T-helper 17 cell (primary cell): ENCODE measurements at places on chromosomes 5 and 9.

DNA sequence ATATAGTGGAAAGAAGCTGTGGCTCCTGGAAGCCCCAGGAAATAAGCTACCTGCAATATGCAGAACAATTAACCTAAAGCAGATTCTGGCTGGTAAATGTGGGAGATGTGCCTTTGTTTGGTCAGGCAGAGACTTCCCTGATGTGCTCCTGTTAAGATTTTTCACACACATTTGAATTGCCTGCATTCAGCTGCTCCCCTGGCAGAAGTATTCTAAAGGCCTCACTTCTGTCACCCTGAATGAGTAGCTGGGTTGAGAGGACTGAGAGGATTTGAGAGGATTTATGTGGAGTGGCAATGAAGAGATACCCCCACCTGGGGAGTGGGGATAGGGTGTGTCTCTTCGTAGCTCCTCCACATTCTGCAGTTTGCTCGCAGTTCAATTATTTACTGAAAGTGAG, 130.5 kb downstream of the ST8SIA4 start:
- no peak for DNase-seq

DNA sequence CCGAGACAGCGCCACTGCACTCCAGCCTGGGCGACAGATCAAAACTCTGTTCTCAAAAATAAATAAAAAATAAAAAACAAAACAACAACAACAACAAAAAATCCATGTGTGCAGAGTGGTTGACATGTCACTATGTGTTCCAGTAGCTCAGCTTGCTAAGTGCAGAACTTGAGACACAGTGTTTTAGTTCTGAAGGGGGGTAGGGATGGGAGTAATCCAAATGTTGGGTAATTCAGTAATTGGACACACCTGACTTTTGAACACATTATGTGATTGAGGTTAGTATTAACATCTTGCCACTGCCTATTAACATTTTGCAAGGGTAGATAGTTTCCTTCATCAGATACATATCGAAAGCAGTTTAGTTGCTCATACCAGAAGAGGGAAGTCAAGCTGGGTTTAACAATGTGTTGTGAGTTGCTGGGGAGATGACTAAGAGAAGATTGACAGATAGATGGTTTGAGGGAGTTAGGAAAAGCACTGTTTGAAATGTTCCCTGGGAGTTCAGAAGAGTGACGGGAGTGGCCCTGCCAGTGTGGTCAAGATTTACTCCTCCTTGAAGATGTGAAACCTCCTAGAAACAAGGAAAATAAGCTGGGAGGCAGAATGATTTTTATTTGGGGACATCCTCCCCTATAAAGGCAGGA, 928 bp downstream of the HACD4 start:
- DNase-seq, result no peak

DNA sequence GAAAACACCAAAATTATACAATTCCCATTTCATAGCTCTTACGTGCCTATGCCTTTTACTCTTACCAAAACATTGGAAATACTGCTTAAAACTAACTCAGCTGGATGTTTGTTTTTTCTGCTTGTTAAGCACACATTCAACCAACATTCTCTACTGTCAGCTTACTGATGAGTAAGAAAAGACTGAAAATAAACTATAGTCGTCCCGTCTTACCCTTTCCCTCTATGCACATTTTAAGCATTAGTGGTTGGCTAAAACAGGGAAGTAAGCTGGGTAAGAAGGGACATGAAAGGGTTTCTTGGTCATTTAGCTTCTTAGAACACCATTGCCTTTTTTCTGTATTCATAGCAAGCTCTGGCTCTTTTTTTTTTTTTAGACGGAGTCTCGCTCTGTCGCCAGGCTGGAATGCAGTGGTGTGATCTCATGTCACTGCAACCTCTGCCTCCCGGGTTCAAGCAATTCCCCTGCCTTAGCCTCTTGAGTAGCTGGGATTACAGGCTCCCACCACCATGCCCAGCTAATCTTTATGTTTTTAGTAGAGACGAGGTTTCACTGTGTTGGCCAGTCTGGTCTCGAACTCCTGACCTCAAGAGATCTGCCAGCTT, 232.1 kb upstream of the PCSK5 start:
- no peak for DNase-seq

- no peak for DNase-seq
Measured at GRCh38 chr9:8365029-8365428, 565.5 kb upstream of the DMAC1 start.

- no peak for DNase-seq
Measured at GRCh38 chr9:16721972-16722371, 148.5 kb downstream of the BNC2 start.

GRCh38 chr9:76510041-76510440, 51.1 kb downstream of the GCNT1 start:
- DNase-seq, result no peak

DNA sequence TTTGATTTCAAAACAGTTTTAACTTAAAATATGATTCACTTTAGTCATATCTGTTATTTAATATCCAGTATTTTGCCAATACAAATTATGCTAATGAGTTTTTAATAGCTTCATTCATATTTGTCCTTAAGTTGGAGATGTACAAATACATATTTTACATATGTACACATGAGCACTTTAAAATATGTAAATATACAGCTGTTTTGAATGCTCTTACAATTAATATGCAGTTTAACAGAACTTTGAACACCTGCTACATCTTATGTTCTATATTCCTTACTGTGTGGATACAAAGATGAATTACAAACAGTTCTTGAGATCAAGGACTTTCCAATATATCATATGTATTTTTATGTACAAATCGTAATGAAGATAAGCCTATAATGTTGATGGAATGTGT, 74.0 kb downstream of the CHSY3 start:
- no peak for DNase-seq

GRCh38 chr5:141742866-141743851, 61.1 kb upstream of the ARAP3 start:
- DNase-seq, result no peak

GRCh38 chr5:111887706-111888105, 130.7 kb upstream of the NREP start:
- DNase-seq, result no peak

DNA sequence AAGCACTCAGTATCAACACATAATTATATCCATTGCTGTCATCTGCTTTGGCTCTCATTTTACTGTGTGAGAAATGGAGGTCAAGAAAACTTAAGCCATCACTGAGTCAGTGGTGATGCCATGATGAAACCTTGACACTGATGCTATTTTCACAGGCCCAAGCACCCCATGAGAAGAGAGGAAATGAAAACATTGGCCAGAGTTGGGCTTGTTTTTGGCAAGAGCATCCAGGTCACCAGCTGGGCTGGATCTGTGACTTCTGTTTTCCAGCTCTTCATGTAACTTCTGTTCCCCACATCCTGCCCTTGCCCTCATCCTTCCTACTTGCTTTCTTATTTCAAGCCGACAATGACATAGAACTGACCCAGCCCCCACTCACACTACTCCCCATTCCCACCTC, 10.0 kb downstream of the LCP2 start:
- no peak for DNase-seq

GRCh38 chr9:138059196-138059595, 181.6 kb downstream of the CACNA1B start:
- DNase-seq, result no peak

DNA sequence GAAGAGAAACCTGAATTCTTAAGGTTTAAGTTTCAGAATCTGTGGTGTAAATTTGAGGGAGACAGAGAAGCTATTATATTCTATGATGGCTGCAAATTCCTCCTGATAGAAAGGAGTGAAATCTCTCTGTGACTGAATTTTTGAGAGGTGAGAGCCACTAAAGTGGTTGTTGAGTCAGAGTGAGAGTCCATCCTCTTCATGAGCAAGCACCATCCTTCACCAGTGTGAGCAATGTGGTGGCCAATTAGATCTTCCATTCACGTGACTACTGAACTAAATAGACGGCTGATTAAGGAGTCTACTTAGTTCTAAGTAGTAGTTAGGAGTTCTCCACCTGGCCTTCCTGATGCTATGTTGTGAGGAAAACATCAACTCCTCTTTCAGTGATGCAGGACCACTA, 147.8 kb upstream of the CCNH start:
- no peak for DNase-seq

- DNase-seq, result no peak
Measured at GRCh38 chr5:78574131-78574673, 74.4 kb downstream of the LHFPL2 start.

DNA sequence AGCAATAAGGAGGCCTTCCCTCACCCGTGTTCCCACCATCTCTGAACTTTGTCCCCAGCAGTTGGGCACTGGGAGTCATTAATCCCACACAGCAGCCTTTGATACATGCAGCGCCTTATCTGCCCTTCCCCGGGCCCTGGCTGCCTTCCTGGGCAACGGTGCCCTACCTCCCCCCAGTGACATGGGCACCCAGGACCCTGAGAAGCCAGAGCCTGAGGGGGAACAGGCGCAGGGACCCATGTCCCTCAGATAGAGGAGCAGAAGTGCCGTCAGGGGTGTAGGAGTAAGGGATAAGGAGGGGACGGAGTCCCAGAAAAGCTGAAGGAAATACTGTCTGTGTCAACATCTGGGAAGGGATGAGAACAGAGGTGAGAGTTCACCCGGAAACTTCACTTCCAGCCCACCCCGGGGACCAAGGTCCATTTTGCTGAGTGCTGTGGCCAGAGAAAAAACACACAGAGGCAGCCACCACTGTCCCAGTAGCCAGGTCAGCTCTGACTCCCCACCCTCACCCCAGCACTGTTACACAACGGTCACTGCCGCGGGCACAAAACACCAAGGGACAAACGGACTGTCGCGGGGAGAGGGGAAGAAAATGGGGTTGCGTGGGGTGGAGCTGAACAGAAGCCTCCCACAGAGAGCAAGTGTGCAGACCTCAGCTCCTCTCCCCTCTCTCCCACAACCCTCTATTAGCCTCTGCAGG, 3.8 kb downstream of the PCDH1 start:
- no peak for DNase-seq

- DNase-seq, result no peak
Measured at GRCh38 chr5:31957151-31957550, 217.0 kb downstream of the GOLPH3 start.

DNA sequence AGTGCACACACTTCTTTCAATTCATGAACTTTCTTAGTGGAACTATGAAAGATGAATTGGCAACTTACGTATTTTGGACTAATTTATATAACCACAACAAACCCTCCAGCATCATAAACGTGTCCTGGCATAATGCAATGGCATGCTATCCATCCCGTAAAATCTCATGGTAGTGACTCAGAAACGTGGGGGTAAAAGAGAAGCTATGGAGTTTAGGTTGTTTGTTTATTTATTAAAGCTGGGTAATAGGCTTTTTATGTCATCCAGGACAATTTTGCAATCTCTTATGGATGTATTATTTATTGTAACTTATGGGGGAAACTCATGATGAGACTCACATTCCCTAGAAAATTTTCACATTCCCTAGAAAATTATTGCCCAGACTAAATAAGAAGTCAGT, 106.3 kb downstream of the GDA start:
- no peak for DNase-seq

DNA sequence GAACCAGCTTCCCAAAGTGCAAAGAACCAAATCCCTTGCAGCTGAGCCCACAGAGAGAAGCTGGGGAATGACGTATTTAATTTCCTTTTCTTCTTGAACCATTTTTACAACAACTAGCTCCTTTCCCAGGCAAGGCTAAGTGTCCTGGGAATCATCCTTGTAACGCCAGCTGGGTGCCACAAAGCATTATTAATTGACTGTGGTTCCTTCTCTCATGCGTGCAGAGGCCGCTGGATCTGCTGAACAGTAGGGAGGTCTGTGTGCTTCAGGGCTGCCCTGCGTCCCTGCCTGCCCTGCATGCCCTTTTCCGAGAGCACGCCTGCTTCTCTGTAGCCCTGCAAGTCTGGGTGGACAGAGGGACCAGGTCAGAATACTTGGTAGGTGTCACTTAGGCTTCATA, 124.1 kb upstream of the OTULINL start:
- DNase-seq, result no peak

DNA sequence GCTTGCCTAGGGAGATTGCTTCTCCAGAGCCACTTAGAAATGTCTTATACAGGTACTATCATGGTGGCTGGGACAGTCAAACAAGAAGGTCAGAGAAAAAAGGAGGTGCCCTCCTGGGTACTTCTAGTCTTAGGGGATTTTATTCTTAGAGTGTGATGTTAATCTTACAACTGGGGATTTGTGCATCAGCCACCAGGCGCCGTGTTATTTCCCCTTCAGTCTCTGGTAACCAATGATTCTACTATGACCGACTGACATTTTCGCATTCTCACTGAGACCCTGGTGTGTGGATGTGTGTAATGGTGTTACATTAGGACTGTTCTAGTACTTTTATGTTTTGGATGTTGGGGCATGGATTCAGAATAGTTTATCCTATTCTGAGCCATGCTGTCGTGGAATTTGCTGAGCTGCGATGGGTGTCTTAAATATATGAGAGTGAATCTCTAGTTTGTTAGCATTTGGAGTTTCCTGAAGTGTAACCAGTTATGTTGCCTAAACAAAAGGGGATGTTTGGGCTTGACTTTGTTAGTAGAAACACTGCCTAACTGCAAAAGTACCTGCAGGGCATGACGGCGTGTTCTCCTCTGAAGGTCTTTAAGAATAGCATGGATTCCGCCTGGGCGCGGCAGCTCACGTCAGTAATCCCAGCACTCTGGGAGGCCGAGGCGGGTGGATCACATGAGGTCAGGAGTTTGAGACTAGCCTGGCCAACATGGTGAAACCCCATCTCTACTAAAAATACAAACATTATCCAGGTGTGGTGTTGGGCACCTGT, 175.2 kb upstream of the DAP start:
- DNase-seq, result no peak

- no peak for DNase-seq
Measured at GRCh38 chr5:67305913-67306710, 109.5 kb upstream of the CD180 start.

GRCh38 chr5:6773342-6774035, 60.3 kb downstream of the TENT4A start:
- no peak for DNase-seq

- DNase-seq, result no peak
Measured at GRCh38 chr5:72860499-72860898, 44.0 kb downstream of the TNPO1 start.

DNA sequence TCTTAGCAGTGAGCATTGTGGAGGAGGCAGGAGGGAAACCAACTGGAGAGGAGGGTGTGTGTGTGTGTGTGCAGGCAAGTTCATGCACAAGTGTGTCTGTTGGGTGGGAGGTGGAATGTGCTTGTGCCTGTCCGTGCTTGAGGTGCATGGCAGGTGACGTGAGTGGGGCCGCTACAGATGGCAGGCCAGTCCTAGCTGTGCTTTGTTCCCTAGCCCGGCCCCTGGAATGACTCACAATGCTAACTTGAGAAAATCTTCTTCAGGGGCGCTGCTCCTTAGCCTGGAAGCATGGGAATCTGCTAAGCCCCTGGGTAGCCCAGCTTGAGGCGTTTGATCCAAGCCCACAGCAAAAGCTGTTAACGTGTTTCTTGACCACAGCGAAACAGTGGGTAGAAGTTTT, 25.0 kb upstream of the DMRT2 start:
- no peak for DNase-seq
